G401 (cell line): ENCODE measurements at places on chromosomes 16 and 17. TPM values are rescaled to one million over a fixed set of nuclear protein-coding genes. Genes with fewer than 3 reads are reported as not detected.

CYTH1 gene
- 21.7 and 28.1 TPM in 2 replicates for total RNA-seq

EVI2A gene
- not detected in 2 replicates for total RNA-seq

NPEPPS gene
- total RNA-seq, result 58.9 and 70.4 TPM in 2 replicates

SLC5A2 gene
- not detected in 2 replicates for total RNA-seq

TMEM100 gene
- 0.49 TPM in 1 of 2 replicates, not detected in the other for total RNA-seq

CCL23 gene
- not detected in 2 replicates for total RNA-seq

CRAMP1 gene
- total RNA-seq, result 4.5 and 7.6 TPM in 2 replicates

TLCD3A gene
- total RNA-seq, result 39.4 and 42.0 TPM in 2 replicates

CCL14 gene
- total RNA-seq, result not detected in 2 replicates

CHP2 gene
- not detected in 2 replicates for total RNA-seq

RASL10B gene
- 18.4 and 19.5 TPM in 2 replicates for total RNA-seq

MYH3 gene
- total RNA-seq, result 0.34 TPM in 1 of 2 replicates, not detected in the other

NGFR gene
- 2.7 and 3.9 TPM in 2 replicates for total RNA-seq

DNAI2 gene
- not detected in 2 replicates for total RNA-seq

RASD1 gene
- not detected in 2 replicates for total RNA-seq

RAPGEFL1 gene
- 1.1 and 2.6 TPM in 2 replicates for total RNA-seq

PIGQ gene
- 38.8 and 54.4 TPM in 2 replicates for total RNA-seq

ADAD2 gene
- not detected in 2 replicates for total RNA-seq

NPIPB9 gene
- 0.41 TPM in 1 of 2 replicates, not detected in the other for total RNA-seq

CEP112 gene
- 4.5 and 9.6 TPM in 2 replicates for total RNA-seq

KCTD19 gene
- 0.37 and 0.51 TPM in 2 replicates for total RNA-seq

GCGR gene
- total RNA-seq, result 0.61 TPM in 1 of 2 replicates, not detected in the other

CORO6 gene
- total RNA-seq, result 3.6 and 9.7 TPM in 2 replicates

NPIPB2 gene
- total RNA-seq, result 0.43 and 0.47 TPM in 2 replicates
